ENCODE measurements at places on chromosomes 1 and 21. TPM values are rescaled to one million over a fixed set of nuclear protein-coding genes. Genes with fewer than 3 reads are reported as not detected.

Gene HSD3B2
- not detected for total RNA-seq

Gene PWP2
- 4.7 TPM for total RNA-seq

Gene ATP6V1G3
- not detected for total RNA-seq

Gene BEST4
- total RNA-seq, result 0.55 TPM

Gene OR2T2
- total RNA-seq, result not detected

Gene CACNA1S
- total RNA-seq, result not detected
